ENCODE measurements at places on chromosomes 7 and 10. TPM values are rescaled to one million over a fixed set of nuclear protein-coding genes. Genes with fewer than 3 reads are reported as not detected.

- no peaks in the 10 kb centered on the region for H3K36me3 ChIP-seq
- H3K27ac ChIP-seq = no peak overlapping the region
- no peak overlapping the region for H3K4me3 ChIP-seq
- no peaks in the 10 kb centered on the region for H3K4me1 ChIP-seq
- DNase-seq = no peak
Observed at GRCh38 chr10:70588859-70589570, 13.5 kb downstream of the PRF1 start.

GRCh38 chr7:466465-467191 is 53.0 kb downstream of the PDGFA start:
- no peak overlapping the region for H3K4me3 ChIP-seq
- no peak for DNase-seq
- H3K36me3 ChIP-seq = no peaks in the 10 kb centered on the region
- peaks cover 31% of the 10 kb centered on the region for H3K4me1 ChIP-seq
- no peak overlapping the region for H3K27ac ChIP-seq

DNA sequence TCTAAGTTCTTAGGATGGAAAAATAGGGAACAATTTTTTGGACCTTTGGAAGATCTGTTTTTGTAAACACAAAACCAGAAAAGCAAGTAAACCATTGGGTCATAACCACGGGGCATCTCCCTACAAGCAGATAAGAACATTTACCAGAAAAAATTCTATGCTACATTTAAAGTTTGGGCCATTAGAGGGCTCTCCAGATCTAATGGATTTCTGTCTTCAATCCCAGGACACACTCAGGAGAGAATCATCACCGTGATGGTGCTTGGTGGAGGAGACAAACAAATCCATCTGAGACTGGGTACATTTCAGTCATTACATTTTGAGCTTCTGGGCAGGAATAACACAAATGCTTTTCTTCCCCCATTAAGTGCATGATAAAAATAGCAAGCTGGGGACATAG is 178.4 kb upstream of the TARP start:
- no peak overlapping the region for H3K27ac ChIP-seq
- no peaks in the 10 kb centered on the region for H3K36me3 ChIP-seq
- H3K4me3 ChIP-seq = no peak overlapping the region
- DNase-seq = no peak
- H3K27me3 ChIP-seq = no peaks in the 10 kb centered on the region

DNA sequence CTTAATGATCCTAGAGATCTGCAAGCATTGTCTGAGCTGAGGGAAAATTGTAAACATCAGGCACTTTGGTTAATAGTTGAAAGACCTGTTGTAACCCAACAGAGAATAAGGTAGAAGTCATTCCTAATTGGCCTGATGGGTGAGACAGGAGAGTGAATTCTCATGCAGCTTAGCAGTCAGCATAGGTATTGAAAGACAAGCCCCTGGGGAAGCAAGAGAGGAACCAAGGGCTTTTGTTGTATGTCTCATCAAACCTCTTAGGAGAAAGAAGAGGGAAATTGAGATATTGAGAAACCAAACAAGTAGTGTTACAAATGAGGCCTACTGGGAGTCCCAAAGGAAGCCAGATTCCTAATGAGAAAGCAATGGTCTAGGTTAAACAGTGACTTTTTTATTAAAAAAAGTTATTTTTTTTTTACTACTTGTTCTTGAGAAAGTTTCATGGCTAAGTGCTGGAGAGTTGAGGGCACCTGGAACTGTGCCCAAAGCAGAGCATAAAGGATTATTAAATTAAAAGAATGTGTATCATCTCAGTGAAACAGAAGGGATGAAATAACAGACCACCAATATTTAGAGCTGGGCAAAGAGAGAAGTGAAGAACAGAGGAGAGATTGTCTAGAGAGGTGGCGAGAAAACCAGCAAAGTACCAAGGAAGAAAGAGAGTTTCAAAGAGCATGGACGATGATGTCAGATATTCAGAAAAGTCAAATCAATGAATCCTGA is 168.9 kb downstream of the CDK14 start:
- no peaks in the 10 kb centered on the region for H3K27me3 ChIP-seq
- H3K36me3 ChIP-seq = no peaks in the 10 kb centered on the region
- no peak overlapping the region for H3K4me3 ChIP-seq
- no peak overlapping the region for H3K27ac ChIP-seq
- peaks cover 4% of the 10 kb centered on the region for H3K4me1 ChIP-seq

GRCh38 chr10:69697006-69697405 is 67.0 kb downstream of the FAM241B start:
- H3K4me3 ChIP-seq = no peak overlapping the region
- peaks cover 5% of the 10 kb centered on the region for H3K4me1 ChIP-seq
- H3K36me3 ChIP-seq = no peaks in the 10 kb centered on the region
- no peak overlapping the region for H3K27ac ChIP-seq
- no peak for DNase-seq

GRCh38 chr7:92695308-92696261 is 105.4 kb upstream of the FAM133B start:
- H3K4me1 ChIP-seq = peaks cover 51% of the 10 kb centered on the region
- H3K36me3 ChIP-seq = no peaks in the 10 kb centered on the region
- DNase-seq = peak; percentile 55
- no peaks in the 10 kb centered on the region for H3K27me3 ChIP-seq
- H3K27ac ChIP-seq = peak overlapping the region; percentile 89

GRCh38 chr7:30761214-30762156 is 9.6 kb downstream of the INMT start:
- H3K27me3 ChIP-seq = peaks cover 28% of the 10 kb centered on the region
- DNase-seq = no peak
- H3K36me3 ChIP-seq = no peaks in the 10 kb centered on the region
- no peaks in the 10 kb centered on the region for H3K4me1 ChIP-seq
- H3K4me3 ChIP-seq = no peak overlapping the region

GRCh38 chr10:34544400-34544799 is 270.7 kb downstream of the PARD3 start:
- no peaks in the 10 kb centered on the region for H3K27me3 ChIP-seq
- H3K4me3 ChIP-seq = no peak overlapping the region
- H3K4me1 ChIP-seq = peaks cover under 1% of the 10 kb centered on the region
- H3K27ac ChIP-seq = no peak overlapping the region
- DNase-seq = no peak

- H3K4me1 ChIP-seq = peaks cover 14% of the 10 kb centered on the region
- no peak for DNase-seq
- H3K27me3 ChIP-seq = no peaks in the 10 kb centered on the region
- H3K4me3 ChIP-seq = peak overlapping the region; percentile 82
Observed at GRCh38 chr7:154927624-154928125, 75.2 kb downstream of the PAXIP1 start.

DNA sequence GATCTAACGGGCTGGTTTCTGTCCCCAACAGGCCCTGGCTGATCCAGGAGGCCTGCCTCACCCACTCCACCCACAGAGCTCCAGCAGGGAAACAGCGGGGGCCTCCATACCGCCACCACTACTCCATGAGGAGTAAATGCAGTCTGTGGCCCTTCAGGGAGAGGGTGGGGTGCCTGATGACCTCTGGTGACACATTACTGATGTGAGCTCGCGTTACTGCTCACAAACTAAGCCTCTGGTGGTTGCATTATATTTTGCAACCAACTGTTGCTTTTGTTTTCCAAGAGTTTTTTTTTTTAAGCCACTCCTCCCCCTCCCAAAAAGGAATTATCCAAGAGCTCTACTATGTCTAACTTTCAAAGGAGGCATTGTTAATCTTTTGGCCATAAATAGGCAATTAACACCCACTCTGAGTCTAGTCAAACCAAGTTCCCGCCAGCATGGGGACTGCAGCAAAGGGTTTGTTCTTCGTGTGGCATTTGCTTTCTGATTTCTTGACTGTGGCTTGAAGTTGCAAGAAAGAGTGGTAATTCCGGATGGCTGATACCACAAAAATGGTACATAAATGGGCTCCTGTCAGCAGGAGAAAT is 72.6 kb downstream of the FAM53B start:
- no peaks in the 10 kb centered on the region for H3K27me3 ChIP-seq
- no peaks in the 10 kb centered on the region for H3K4me1 ChIP-seq
- no peak overlapping the region for H3K27ac ChIP-seq
- H3K4me3 ChIP-seq = no peak overlapping the region
- DNase-seq = peak; percentile 96
- H3K36me3 ChIP-seq = no peaks in the 10 kb centered on the region

DNA sequence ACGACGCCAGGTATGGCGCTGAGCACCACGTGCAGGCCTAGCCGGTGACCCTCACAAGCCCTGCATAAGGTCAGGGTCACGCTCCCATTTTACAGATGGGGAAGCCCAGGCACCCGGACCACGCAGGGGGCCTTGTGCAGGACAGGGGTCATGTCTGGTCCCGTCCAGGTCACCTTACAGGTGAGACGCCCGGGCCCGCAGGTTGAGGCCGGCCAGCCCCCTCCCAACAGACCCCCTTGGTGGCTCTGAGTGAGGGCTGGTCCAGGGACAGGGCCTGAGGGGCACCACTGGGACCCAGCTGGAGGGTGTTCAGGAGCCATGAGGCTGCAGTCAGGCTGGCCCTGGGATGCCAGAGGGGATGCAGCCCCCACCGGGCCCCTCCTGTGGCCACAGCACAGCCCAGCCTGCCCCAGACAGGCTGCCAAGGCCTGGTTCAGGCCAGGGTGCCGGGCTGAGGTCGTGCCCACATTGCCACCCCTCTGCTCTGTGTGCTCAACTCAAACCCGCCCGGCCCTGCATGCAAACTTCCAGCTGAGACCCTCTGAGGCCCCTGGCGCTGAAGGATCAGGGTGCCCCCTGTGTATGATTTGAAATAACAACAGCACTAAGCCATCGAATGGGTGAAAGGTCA is 69.0 kb downstream of the PWWP2B start:
- no peak overlapping the region for H3K4me3 ChIP-seq
- H3K27ac ChIP-seq = no peak overlapping the region
- DNase-seq = no peak
- no peaks in the 10 kb centered on the region for H3K36me3 ChIP-seq
- H3K4me1 ChIP-seq = no peaks in the 10 kb centered on the region

DNA sequence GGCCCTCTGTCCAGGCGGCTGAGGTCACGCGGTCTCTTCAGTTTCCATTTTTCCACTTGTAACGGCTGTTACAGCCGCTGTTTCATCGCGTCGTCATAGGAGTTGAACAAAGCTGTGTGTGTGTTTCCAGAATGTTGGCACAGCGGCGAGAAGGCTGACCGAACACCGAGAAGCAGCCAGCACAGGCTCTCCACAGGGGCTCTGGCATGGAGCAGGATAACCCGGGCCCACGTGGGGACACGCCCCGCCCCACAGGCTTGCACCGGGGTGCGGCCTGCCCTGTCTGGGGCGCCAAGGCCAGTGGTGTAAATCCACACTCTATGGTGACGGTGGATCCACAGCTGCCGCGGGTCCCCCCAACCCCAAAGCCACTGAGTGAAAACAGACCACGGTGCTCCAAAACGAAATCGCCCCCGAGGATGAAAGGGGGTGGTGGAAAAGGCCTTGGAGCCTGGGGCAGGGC is 448.2 kb downstream of the DNAJB6 start:
- no peak overlapping the region for H3K27ac ChIP-seq
- H3K4me1 ChIP-seq = no peaks in the 10 kb centered on the region
- no peaks in the 10 kb centered on the region for H3K27me3 ChIP-seq
- DNase-seq = no peak
- H3K4me3 ChIP-seq = no peak overlapping the region

GRCh38 chr10:74006269-74006668 is 8.4 kb downstream of the VCL start:
- no peak overlapping the region for H3K27ac ChIP-seq
- H3K27me3 ChIP-seq = no peaks in the 10 kb centered on the region
- peaks cover 49% of the 10 kb centered on the region for H3K4me1 ChIP-seq
- H3K36me3 ChIP-seq = peaks cover 17% of the 10 kb centered on the region

DNA sequence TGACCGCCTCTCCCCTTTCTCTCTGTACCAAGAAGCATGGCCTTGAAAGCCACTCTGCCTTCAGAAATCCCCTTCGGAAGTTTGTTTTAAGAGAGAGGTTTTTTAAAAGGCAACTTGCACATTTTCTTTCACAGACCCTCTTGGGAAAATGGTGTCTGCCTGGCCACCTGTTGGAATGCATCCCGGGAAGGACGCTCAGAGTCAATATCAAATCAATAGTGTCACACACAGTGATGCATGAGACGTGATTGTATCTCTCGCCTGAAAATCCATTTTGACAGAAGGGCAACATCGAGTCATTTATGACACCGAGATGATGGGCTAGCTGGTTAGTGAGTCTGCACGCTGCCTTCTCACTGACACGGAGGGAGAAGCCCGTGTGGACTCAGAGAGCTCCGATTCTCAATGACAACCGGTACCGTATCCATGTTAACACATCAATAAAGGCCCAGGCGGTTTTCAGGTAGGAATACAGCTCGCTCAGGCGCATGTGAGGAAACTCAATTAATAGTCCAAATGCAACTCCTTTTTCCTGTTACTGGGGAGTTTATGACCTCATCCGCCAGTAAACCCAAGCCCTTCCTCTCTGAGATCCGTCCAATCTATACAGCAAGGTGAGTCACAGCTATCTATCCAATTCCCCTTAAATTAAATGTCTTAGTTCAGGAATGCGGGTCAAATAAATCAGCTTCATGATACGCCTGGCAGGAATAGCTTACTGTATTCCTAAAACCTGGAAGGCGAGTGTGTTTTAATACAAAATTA is 621.5 kb upstream of the MKI67 start:
- H3K4me1 ChIP-seq = no peaks in the 10 kb centered on the region
- no peaks in the 10 kb centered on the region for H3K36me3 ChIP-seq
- no peak for DNase-seq

GRCh38 chr7:108629651-108630400 is 60.2 kb downstream of the DNAJB9 start:
- no peak overlapping the region for H3K4me3 ChIP-seq
- H3K27ac ChIP-seq = no peak overlapping the region

DNA sequence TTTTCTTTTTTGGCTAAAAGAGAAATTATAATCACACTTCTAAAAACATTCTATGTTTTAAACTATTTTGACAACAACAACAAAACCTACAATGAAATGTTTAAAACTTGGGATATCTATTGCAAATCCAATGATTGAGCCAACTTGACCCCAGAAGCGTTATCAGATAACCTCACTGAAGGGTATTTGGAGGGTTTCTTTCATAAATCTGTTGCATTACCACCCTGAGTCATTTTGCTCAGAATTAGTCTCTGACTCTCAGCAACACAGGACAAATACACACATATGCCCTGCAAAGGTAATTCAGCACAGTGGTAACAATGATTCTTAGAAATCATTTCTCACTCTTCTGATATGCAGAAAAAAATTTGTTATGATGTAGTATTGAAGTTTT is 2.3 kb upstream of the COL1A2 start:
- H3K4me3 ChIP-seq = peak overlapping the region; percentile 27
- H3K27me3 ChIP-seq = no peaks in the 10 kb centered on the region
- no peak for DNase-seq
- peak overlapping the region; percentile 99 for H3K27ac ChIP-seq
- peaks cover 33% of the 10 kb centered on the region for H3K4me1 ChIP-seq

The MMP21 gene
- total RNA-seq = not detected

The FEZF1 gene
- total RNA-seq = not detected

The ASB15 gene
- not detected for total RNA-seq

The KNDC1 gene
- total RNA-seq = under 0.01 TPM

The NPTX2 gene
- total RNA-seq = 2.4 TPM

The OR6B1 gene
- not detected for total RNA-seq

Measured in osteoblast (primary cell).